ENCODE measurements at places on chromosomes 3 and 15. TPM values are rescaled to one million over a fixed set of nuclear protein-coding genes. Genes with fewer than 3 reads are reported as not detected.
A peak's percentile ranks its signal among the peaks of the same experiment; 100 is the strongest.

The RPSA gene
- total RNA-seq, result 1,731 TPM

The ROPN1 gene
- total RNA-seq, result not detected

The SYNPR gene
- total RNA-seq, result not detected

The TLNRD1 gene
- total RNA-seq, result 15.1 TPM

The SNTN gene
- not detected for total RNA-seq

The CISH gene
- total RNA-seq, result 29.6 TPM

The MIX23 gene
- 20.3 TPM for total RNA-seq

The NOX5 gene
- total RNA-seq, result 1.0 TPM

The WDR93 gene
- total RNA-seq, result 1.0 TPM

DNA sequence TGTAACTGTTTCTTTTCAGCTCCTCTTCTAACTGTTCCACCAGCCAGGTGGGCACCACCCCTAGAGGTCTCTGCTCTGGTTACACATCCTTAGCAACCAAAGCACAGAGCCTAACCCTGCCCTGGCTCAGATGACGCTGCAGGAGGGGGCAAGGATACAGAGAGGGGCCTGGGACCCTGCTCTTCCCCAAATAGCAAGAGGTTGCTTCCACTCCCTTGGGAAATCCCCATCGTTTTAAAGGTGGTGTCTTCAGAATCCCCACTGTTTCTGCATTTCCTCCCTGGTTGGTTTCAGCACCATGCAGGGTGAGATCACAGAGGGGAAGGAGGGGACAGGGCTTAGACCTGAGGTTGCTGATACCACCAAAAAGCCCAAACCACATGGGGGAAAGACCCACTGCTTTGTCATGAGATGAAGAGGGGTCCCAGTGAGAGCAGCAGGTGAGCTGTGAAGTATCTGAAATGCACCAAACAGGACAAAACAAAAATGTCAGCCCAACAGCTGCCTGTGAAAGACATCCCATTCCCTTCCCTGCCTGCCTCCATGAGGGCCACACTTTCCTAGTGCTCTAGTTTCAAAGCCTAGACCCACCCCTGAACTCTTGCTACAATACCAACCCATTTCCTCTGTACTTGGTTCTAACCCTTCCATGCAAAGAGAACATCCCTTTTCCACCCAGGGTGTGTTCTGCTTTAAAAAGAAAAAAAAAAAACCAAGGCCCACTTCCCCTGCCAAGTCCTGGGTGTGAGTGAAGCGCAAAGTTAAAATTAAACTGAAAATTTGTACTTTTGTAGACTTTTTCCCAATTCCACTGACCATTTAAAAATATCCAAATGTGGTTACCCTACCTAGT lies 29.0 kb downstream of the ANP32A start:
- H3K36me3 ChIP-seq, result no peaks in the 10 kb centered on the region
- DNase-seq, result no peak
- no peaks in the 10 kb centered on the region for H3K27me3 ChIP-seq
- peak overlapping the region; percentile 92 for H3K27ac ChIP-seq
- H3K4me3 ChIP-seq, result no peak overlapping the region

DNA sequence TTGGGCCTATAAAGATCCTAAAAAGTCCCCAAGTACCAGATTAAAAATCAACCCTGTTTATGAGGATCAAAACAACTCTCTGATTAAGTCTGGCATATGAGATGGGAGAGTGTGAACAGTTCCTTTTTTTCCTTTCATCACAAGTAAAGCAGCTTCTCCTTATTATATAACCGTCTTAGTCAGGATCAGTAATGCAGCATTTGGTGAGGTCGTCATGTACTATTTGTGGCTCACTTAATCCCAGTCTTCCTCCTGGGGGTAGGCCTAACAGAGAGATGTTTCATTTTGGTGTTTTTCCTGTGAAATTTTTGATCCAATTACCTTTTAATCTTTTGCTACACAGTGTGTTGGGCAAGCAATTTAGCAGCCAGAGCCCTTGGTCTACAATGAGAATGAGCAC lies 333.1 kb upstream of the KCNMB2 start:
- no peak overlapping the region for H3K27ac ChIP-seq
- H3K4me3 ChIP-seq, result no peak overlapping the region
- no peaks in the 10 kb centered on the region for H3K36me3 ChIP-seq
- H3K4me1 ChIP-seq, result no peaks in the 10 kb centered on the region
- H3K27me3 ChIP-seq, result no peaks in the 10 kb centered on the region

DNA sequence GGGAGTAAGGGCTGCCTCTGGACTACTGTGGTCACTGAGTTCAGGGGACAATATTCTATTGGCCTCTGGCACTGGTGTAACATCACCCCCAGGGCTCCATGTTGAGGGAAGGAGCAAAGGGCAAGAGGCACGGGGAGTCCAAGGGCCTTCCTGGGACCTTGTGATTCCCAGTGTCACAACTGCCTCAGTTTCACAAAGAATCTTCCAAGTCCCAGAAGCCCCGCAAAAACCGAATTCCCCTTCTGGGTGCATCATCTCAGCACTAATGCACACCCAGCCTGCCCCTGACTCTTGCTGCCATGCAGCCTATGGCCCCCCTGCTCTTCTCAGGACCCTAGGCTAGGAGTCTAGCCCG lies 5.5 kb downstream of the AMOTL2 start:
- DNase-seq, result peak; percentile 17
- H3K27ac ChIP-seq, result peak overlapping the region; percentile 97
- no peaks in the 10 kb centered on the region for H3K27me3 ChIP-seq
- H3K36me3 ChIP-seq, result no peaks in the 10 kb centered on the region
- no peak overlapping the region for H3K4me3 ChIP-seq
- H3K4me1 ChIP-seq, result peaks cover 23% of the 10 kb centered on the region

DNA sequence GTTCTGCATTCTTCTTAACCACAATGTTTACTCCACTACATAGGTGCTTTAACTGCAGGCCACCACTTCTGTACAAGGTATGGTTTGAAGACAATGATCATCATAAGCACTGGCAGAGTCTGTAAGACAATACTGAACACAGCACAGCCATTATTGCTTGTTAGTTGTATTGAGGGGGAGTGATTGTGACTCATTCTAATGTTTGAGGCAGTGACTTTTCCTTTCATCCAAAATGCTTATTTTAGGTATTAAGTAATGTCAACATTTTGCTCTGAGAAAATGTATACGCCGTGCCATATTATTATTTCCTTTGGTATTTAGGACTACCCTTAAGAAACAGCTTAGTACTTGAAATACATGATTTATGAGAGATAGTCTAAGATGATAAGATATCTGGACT lies 618.2 kb upstream of the ZNF717 start:
- H3K4me3 ChIP-seq, result no peak overlapping the region
- H3K27me3 ChIP-seq, result no peaks in the 10 kb centered on the region
- H3K4me1 ChIP-seq, result no peaks in the 10 kb centered on the region
- H3K36me3 ChIP-seq, result no peaks in the 10 kb centered on the region
- no peak for DNase-seq

- no peak for DNase-seq
- H3K4me3 ChIP-seq, result peak overlapping the region; percentile 67
- no peaks in the 10 kb centered on the region for H3K36me3 ChIP-seq
- no peak overlapping the region for H3K27ac ChIP-seq
- no peaks in the 10 kb centered on the region for H3K27me3 ChIP-seq
Measured at GRCh38 chr3:19149368-19149767, 1.1 kb downstream of the KCNH8 start.

- no peak for DNase-seq
- no peaks in the 10 kb centered on the region for H3K27me3 ChIP-seq
- no peak overlapping the region for H3K4me3 ChIP-seq
- peaks cover 5% of the 10 kb centered on the region for H3K4me1 ChIP-seq
- H3K36me3 ChIP-seq, result no peaks in the 10 kb centered on the region
Measured at GRCh38 chr3:57956119-57956832, 51.9 kb upstream of the FLNB start.

- no peaks in the 10 kb centered on the region for H3K36me3 ChIP-seq
- DNase-seq, result no peak
- H3K4me3 ChIP-seq, result no peak overlapping the region
- H3K27me3 ChIP-seq, result no peaks in the 10 kb centered on the region
Measured at GRCh38 chr3:116059421-116060096, 385.7 kb downstream of the LSAMP start.

GRCh38 chr3:77052051-77052501 lies 12.2 kb downstream of the ROBO2 start:
- H3K36me3 ChIP-seq, result no peaks in the 10 kb centered on the region
- no peak overlapping the region for H3K27ac ChIP-seq
- H3K27me3 ChIP-seq, result no peaks in the 10 kb centered on the region

DNA sequence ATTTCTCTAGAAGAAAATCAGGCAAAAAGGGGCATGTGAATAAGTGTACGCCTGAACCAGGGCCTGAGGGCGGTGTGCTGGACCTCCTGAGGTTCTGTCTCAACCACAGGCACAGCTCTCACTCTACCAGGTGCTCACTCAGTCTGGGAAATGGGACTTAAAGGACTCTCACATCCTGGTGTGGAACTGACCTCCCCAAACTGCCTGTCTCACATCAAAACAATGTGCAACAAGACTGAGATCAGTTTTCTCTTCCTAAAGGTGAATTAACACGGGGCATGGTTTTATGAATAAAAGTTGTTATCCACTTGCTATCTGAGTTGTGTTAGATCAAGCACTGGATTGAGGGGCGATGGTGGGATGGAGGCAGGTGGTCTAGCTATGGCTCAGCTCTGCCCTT lies 4.8 kb downstream of the STOML1 start:
- peaks cover 45% of the 10 kb centered on the region for H3K4me1 ChIP-seq
- no peak for DNase-seq
- no peaks in the 10 kb centered on the region for H3K27me3 ChIP-seq
- no peak overlapping the region for H3K4me3 ChIP-seq
- no peaks in the 10 kb centered on the region for H3K36me3 ChIP-seq
- peak overlapping the region; percentile 88 for H3K27ac ChIP-seq

- no peaks in the 10 kb centered on the region for H3K4me1 ChIP-seq
- H3K27ac ChIP-seq, result no peak overlapping the region
- H3K4me3 ChIP-seq, result no peak overlapping the region
- H3K27me3 ChIP-seq, result no peaks in the 10 kb centered on the region
- no peaks in the 10 kb centered on the region for H3K36me3 ChIP-seq
Measured at GRCh38 chr3:46112296-46112695, 85.0 kb upstream of the XCR1 start.

DNA sequence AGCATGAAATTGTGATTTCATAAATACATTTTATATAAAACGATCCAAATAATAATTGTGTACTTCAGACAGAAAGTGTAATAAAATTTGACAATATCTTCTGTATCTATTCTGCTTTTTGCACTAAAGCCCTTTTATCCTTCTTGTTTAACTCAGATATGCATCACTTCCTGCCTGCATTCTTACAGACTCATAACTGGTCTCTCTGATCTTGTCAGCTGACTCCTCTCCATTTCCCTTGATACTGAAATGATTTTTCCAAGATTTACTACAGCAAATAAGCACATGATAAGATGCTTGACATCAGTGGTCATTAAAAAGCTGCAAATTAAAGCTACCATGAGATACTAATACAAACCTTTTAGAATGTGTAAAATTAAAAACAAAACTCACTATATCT lies 25.3 kb upstream of the SI start:
- H3K36me3 ChIP-seq, result no peaks in the 10 kb centered on the region
- no peak overlapping the region for H3K4me3 ChIP-seq
- no peak for DNase-seq
- H3K27ac ChIP-seq, result no peak overlapping the region
- no peaks in the 10 kb centered on the region for H3K27me3 ChIP-seq

DNA sequence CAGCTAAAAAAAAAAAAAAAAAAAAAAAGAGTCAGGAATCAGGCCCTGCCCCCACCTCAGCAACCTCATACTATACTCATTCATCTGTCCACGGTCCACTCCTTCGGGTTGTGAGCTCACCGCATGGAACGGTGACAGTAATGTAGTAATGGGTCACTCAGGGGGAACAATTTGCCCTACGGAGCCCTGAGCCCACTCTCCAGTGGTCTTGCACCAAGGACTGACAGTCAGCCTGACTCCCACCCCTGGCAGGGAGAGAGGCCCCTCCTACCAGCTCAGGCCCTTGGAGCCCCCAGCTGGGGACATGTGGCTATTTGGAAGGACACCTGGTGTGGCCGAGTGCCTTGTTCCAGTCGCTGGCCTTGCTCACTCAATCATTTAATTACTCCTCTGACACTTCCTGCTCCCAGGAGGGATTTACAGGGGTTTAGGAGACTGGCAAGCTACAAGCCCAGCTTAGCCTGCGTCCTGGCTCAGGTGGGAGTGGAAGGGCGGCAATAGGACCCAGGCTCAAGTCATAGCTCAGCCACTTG lies 19.9 kb upstream of the CACNA2D2 start:
- DNase-seq, result no peak
- no peaks in the 10 kb centered on the region for H3K27me3 ChIP-seq
- H3K36me3 ChIP-seq, result no peaks in the 10 kb centered on the region
- H3K4me1 ChIP-seq, result no peaks in the 10 kb centered on the region
- no peak overlapping the region for H3K4me3 ChIP-seq

DNA sequence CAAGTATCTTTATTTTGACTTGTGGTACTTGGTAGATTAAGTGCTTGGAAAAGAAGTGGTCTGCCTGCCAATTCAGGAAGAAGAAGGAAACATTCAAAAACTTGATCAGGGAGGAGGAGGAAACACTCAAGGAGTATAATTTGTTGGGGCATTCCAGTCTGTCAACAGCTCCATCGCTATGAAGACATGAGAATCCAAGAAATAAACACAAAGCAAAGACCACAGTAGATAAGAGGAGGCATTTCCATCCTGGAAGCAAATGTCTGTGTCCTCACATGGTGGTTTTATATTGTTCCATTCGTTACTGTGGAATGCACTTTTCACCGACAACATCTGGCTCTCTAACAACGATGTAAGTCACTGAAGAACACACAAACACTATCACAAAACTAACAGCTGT lies 176.1 kb upstream of the FRMD4B start:
- H3K36me3 ChIP-seq, result no peaks in the 10 kb centered on the region
- DNase-seq, result no peak
- H3K4me3 ChIP-seq, result no peak overlapping the region
- H3K4me1 ChIP-seq, result peaks cover 4% of the 10 kb centered on the region

- no peak within 1 kb of the TSS for H3K4me3 ChIP-seq
- H3K4me1 ChIP-seq, result no peaks in the 10 kb centered on the region
- no peak within 1 kb of the TSS for H3K27ac ChIP-seq
Measured at GRCh38 chr15:81373775-81374395, at the start of gene TMC3. TMC3 (minus strand) TSS chr15:81374213; CDS start chr15:81374077, 136 bp downstream.

- no peak overlapping the region for H3K4me3 ChIP-seq
- no peaks in the 10 kb centered on the region for H3K36me3 ChIP-seq
- no peak for DNase-seq
- no peaks in the 10 kb centered on the region for H3K4me1 ChIP-seq
- H3K27ac ChIP-seq, result no peak overlapping the region
Measured at GRCh38 chr3:182023843-182024242, 312.1 kb downstream of the SOX2 start.

Measured in breast epithelium (tissue), 4 donors.